ENCODE measurements at places on chromosomes 16 and 17.
A peak's percentile ranks its signal among the peaks of the same experiment; 100 is the strongest.

- DNase-seq, result peak; percentile 90
These were observed 661 bp upstream of the ALOXE3 start for GRCh38 chr17:8118769-8119580.

DNA sequence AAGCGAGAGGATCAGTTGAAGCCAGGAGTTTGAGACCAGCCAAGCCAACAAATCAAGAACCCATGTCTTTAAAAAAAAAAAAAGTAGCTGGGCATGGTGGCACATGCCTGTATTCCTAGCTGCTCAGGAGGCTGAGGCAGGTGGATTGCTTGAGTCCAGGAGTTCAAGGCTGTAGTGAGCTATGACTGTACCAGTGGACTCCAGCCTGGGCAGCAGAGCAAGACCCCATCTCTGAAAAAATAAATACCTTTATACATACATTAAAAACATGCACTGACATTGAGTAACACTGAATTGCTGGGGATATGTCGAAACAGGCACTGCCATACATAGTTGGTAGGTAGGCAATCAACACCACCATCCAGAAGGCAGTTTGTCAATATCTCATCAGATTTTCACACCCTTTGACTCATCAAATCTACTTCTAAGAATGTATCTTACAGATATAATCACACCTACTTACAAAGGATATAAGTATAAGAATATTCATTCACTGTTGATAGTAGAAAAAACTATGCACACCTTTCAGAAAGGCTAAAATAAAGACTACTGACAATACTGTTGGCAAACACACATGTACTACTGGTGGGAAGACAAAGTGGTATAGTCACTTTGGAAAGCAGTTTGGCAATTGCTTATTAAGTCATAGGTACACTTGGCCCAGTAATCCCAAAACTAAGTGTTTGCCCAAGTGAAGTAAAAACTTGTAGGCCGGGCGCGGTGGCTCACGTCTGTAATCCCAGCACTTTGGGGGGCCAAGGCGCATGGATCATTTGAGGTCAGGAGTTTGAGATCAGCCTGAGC, 6.4 kb upstream of the CEP20 start:
- DNase-seq, result no peak

DNA sequence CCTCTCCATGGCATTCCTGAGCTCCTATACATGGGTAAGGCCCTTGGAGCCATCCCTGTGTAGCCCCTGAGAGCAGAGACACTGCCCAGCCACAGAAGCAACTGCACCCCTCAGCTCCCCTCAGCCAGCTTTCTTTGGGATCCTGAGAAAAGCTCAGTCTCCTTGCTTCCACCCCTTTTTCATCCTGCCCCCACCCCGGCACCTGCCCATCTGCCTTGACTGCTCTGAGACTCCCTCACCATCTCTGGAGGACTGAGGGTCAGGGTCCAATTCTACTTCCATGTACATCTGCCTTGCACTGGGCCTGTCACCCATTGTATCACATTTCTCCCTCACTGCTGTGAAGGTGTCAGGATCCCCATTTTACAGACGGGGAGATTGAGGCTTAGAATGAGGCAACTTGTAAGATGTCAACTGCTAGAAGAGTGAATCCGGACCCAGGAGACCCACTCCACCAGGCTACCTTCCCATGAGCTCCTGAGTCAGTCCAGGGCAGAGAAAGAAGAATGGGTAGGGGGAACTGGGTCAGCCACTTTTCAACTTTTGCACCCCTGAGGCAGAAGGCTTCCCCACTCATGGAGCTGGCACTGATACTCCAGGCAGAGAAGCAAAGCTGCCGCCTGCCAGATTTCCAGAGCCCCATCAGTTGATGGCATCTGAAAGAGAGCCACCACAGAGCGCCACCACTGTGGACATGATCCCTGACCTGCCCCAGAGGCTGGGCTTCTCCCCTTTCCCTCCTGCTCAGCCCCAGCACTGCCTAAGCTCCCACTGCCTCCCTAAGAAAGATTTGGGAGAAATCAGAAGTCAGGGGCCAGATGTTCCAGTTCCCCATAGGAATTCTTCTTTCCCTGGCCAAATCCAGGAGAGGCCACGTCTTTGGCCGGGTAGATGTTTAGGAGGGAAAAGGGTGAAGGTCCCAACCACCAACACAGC, 135.4 kb downstream of the TMEM132E start:
- no peak for DNase-seq

DNA sequence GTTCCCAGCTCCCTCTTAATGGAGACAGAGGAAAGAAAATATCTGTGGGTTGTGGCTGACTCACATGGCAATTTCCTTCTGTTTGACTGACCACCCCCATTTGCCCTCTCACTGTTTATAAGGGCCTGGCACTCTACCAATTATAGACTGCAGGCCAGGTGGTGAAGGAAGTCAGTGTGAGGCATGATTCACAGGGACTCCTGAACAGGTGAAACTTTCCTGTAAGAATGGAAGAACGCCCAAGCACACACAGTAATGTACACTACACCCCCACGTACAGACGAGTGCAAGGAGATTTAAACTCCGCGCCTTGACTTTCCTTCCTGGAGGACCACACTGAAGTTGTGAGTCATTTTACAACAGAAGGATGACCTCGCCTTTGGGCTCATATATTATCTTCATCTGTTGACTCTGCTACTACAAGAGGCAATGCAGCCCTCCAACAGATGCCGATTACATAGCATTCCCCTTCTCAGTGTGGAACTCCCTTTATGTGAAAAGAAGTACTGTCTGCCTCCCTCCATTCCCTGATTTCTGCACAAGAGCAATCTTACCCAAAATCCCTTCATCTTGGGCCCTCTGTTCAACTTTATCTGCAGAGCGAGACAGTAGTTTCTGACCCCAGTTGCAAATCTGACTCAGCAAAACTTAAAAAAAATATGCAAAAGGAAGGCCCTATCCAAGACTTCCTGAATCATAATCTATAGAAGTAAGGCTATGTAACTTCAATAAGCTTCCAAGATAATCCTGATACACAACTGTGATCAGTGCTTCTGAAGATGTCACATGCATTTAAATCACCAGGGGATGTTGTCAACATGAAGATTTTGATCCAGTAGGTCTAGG, 163.6 kb downstream of the SHISA6 start:
- no peak for DNase-seq

DNA sequence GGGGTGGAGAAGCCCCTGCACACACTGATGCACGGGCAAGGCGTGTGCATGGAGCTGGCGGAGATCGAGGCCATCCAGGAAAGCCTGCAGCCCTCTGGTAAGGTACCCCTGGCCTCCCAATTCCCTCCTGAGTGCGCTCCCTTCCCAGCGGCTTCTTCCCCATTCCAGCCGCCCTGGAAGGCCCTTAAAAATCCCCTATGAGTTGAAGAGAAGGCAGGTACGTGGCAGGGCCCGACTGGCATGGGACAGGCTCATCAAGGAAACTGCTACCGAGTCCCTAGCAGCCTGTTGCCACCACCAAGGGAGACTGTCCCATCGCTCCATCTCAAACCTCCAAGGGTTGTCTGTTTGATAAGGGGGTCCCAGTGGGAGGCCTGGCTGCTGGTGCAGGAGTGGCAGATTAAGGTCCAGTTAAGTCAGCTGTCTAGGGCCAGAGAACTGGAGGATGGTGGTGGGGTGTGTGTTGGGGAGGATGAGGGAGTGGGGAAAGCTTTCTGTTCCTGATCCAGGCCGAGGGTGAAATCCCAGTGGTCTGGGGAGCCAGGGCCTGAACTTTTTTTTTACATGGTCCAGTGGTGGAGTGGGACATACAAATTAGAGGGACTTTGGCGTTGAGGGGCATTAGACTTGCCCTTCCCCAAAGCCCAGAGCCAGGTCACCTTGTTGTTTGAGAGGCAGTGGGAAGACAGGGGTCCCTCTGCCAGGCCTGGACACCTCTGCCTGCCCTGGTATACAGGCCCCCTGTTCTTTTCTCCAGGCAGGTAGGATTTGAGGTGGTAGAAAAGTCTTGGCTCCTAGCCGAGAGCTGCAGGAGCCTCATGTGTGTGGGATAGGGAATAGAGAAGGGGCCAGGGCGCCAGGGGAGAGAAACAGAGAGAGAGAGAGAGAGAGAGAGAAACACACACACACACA, 994 bp downstream of the IGFBP4 start:
- DNase-seq, result no peak

- no peak for DNase-seq
These were observed 571 bp upstream of the USP10 start for GRCh38 chr16:84699147-84699711.

GRCh38 chr16:8627456-8627855, 6.0 kb downstream of the METTL22 start:
- DNase-seq, result no peak

- DNase-seq, result no peak
These were observed 182.2 kb upstream of the CPHXL start for GRCh38 chr16:75908331-75909117.

- no peak for DNase-seq
These were observed 79.6 kb upstream of the TEKT1 start for GRCh38 chr17:6910987-6911603.

DNA sequence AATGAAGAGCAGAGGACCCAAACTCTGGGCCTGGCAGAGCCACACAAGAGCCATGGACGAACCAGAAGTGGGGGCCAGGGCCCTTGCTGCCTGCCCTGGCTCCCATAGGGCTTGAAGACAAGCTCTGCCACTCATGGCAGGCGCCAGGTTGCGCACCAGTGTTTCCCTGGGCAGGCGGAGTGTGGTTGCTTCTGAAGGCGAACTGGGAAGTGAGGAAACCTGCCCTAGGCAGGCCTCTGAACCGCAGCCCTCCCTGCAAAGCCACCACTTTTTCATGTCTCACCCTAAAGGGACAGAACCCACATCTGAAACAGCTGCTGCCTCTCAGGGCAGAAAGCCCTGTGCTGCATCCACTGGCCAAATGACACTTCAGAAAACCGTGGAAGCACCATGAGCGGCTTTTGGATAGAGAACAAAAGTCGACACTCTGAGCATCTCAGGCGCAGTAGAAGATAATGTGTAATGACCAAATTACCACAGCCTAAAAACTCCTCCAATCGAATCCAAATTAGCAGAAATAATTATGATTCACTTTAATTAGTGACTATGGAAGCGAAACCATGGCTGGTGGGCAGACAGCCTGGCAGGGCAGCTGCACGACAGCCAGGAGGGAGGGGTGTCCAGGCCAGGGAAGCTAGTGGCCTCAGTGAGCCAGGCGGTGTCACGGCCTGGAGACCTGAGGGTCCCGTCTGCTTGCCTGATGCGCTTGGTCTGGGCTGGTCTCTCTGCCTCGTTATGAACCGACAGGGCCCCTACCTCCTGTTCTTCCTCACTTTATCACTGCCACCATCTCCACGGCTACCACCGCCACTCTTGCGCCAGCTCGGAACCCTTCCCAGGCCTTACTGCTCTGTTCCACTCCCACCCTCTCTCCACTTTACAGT, 59.1 kb downstream of the PRMT7 start:
- peak; percentile 38 for DNase-seq

All from CD4-positive, alpha-beta T cell treated with Interleukin-1 beta for 1 hour (primary cell).